Effector CD8-positive, alpha-beta T cell (primary cell): ENCODE measurements at places on chromosomes 7 and 10.

DNA sequence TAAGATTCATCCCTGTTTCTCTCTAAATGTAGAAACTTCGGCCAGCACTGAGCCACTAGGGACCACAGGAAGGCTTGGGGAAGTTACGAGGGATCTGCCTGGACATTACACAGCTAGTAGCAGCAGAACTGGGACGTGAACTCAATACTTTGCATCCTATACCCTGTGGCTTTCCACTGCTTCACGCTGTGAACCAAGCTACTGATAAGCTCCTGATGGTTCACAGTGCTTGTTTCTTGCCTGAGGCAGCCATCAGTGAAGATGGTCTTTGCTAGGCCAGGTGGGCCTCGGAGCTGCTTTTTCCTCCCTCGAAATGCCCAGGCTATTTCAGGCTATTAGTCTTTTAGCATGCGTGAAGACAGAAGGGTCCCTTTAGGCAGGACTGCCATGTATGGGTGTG lies 132.7 kb downstream of the SH3PXD2A start:
- no peak for DNase-seq

DNA sequence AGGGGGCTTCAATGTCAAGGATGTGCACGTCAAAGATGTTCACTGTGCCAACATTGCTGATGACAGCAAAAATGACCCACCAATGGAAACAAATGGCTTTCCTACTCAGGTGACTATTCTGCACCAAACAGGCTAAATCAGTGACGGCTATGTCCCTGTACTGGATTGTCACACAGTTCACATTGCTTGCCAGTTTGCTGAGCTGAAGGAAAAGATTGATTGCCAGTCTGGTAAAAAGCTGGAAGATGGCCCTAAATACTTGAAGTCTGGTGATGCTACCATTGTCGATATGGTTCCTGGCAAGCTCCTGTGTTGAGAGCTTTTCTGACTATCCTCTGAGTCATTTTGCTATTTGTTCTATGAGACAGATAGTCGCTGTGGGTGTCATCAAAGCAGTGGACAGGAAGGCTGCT lies 202.2 kb upstream of the ETV1 start:
- no peak for DNase-seq

GRCh38 chr7:19161671-19162070 lies 16.4 kb upstream of the FERD3L start:
- no peak for DNase-seq

GRCh38 chr7:142111499-142111898 lies at the start of gene MGAM2:
TSS of gene MGAM2 (plus strand) at chr7:142111718. CDS start at chr7:142116874, 5,156 bp downstream.
- no peak for DNase-seq

GRCh38 chr7:93245525-93246432 lies 13.6 kb downstream of the VPS50 start:
- no peak for DNase-seq

DNA sequence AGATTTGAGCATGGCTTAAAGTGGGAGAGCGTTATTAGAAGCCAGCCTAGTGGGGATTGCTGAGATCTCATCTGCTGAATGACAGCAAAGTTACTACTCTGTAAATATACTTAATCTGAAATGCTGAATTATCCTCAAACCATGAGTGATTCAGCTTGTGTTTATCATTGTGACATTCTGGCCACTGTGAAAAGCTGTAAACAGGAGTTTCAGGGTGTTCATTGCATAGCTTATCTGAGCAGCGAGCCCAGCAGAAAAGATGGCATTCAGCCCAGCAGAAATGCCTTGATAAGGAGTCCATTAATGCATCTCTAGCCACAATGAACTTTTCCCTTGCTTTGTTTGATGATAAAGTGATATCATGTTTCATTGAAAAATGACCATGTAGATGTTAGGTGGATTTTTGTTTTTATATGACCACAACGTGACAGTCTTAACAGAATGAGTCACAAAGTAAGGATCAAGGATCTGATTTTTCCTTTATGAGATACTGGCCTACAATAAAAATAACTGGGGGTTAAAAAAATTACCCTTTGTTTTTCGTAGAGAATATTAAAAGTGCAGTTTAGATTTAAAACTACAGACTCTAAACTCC lies 7.8 kb downstream of the TES start:
- DNase-seq = no peak

DNA sequence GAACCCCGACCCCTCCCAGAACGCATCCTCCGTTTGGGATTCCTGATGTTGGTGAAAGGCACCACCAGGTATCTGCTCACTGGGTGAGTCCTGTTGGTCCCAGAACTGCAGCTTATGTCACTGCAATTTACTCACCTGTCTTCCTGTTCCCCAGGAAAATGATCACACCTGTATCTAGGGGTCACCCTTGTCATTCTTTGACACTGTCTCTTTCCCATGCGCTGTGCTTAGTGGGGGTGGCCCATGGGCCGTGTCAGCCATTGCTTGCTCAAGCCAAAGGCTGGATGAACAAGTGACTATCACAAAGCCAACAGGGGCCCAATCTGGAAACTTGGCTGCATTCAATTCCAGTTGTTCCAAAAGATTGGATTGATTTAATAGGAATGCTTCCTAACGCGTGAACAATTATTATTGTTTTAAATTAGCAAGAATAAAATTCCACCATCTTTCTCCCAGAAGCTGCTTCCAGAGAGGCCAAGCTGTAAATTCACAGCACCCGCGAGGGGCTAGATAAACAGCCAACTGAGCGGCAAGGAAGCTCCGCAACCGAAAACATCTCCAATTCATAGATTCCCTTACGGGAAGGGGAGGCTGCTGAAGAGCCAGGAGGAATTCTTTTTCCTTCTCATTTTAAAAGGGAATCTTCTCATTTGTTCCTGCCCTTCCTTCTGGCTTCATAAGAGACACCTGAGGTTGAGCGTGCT lies 134.8 kb upstream of the ZMIZ1 start:
- no peak for DNase-seq

GRCh38 chr7:41847606-41848005 lies 144.7 kb upstream of the INHBA start:
- no peak for DNase-seq

DNA sequence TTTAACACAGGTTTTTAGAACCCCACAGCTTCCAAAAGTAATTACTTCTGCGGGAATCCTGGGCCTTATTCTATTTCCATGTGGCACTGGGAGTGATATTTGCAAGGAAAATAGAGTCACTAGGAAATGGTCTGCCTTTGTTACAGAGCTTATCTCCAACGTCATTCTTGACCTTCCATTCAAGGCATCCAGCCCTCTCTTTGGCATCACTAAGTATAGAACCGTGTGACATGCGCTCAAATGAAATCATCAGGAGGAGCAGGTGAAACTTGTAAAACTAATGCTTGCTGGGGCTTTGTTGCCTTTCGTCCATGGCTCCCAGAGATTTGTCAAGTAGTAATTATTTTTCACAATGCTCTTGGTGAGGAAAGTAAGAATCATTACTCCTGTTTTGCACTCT lies 73.4 kb downstream of the PAPSS2 start:
- DNase-seq = no peak

DNA sequence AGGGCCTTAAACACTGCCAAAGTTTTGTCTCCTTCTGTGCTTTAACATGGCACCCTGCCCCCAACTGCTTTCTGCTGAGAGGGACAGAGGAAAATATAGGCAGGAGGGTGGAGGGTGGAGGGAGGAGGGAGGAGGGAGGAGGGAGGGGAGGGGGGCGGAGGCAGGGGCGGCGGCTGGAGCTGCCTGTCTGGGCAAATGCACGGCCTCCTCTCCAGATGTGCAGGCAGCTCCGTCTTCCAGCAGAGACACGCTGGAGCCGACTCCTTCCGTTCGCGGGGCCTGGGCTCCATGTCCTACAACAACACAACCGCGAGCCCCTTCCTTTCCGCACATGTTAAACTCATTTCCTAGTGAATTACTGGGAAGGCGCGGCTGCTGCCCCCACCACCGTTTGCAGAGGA lies 14.2 kb downstream of the EBF3 start:
- DNase-seq = no peak

- DNase-seq = no peak
Observed at GRCh38 chr10:113753020-113753692, 1.7 kb downstream of the PLEKHS1 start.

- DNase-seq = no peak
Observed at GRCh38 chr7:80480566-80480965, 31.3 kb downstream of the GNAT3 start.

DNA sequence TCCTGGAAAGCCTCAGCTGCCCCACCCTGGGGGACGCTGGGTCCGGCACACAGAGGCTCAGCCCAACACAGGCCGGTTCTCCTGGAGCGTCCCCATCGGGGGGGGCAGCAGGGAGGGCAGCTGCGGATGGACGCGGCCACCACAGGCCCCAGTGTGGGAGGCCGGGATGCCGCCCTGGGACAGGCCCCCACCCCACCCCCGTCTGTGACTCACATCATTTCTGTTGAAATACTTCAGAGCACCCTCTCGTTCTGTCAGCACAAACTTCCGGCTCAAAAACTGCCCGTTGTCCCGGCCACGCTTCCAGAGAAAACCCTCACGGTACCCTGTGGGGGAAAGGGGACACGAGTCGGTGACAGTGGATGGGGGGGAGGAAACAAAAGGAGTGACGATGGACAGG lies 28.5 kb downstream of the GET4 start:
- DNase-seq = no peak

GRCh38 chr10:114337510-114338462 lies 66.5 kb downstream of the AFAP1L2 start:
- no peak for DNase-seq

DNA sequence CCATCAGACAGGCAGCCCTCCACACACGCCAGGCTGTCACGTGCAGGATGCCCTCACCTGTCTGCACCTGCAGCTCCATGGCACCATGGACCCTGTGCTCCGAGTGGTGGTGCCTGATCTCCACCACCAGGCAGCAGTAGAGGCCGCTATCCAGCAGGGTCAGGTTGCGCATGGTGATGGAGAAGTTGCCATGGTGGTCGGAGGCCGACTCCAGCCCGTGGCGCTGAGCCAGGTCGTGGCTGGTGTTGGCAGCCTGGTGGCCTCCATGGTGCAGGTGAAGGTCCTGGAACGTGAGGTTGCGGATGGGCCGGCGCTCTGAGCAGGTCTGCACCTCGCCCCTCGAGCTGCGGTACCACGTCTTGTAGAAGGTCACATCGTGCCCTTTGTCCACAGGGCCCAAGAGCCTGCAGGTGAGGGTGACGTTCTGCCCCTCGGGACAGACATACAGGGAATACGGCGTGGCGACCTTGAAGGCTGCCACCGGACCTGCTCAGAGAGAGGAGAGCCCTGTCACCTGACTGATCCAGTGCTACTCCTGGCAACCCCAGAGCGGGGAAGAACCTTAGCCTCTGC lies 11.7 kb downstream of the VSIR start:
- DNase-seq = no peak

DNA sequence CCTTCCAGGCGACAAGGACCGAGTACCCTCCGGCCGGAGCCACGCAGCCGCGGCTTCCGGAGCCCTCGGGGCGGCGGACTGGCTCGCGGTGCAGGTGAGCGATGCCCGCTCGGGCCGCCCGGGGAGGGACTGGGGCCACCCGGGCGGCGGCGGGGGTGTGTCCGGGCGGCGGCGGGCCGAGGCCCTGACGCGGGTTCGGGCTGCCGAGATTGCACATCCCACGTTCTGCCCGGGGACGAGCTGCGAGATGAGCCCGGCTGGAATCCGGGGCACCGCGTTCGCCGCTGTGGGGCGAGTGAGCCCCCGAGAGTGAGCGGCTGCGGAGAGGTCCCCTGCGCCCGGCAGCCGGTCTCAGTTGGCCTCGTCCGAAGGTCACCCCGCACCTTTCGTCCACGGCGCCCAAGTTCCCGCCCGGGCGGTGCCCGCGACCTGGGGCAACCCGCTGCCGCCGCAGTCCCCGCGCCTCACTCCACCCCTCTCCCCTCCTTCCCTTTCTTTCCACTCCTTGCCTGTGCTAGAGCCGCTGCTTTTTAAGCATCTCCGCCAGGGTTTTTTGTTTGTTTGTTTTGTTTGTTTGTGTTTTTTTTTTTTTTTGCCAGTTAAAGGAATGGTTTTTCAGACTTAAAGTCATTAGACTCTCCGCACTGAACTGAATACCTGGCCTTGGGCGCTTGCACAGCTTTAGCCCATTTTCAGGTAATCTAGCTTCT lies 515 bp downstream of the RALA start:
- no peak for DNase-seq

DNA sequence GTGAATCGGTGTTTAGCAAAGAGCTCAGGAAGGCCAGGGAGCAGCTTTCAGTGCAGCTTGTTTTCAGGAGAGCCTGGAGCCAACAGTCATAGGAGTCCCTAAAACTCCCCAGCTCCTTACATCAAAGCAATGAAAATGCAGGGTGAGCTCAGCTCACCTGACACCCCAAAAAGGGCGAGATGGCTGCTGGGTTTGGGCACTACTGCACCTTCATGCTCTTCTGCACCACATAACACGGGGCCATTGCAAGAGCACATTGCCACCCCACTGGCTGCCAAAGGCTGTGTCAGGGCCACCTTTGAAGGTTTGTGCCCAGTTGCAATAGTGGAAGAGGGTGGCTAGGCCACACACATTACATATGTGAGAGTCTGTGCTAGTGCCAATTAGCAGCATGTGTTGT lies 25.0 kb upstream of the FRMD4A start:
- no peak for DNase-seq

GRCh38 chr10:131094527-131095312 lies 216.8 kb downstream of the TCERG1L start:
- no peak for DNase-seq

DNA sequence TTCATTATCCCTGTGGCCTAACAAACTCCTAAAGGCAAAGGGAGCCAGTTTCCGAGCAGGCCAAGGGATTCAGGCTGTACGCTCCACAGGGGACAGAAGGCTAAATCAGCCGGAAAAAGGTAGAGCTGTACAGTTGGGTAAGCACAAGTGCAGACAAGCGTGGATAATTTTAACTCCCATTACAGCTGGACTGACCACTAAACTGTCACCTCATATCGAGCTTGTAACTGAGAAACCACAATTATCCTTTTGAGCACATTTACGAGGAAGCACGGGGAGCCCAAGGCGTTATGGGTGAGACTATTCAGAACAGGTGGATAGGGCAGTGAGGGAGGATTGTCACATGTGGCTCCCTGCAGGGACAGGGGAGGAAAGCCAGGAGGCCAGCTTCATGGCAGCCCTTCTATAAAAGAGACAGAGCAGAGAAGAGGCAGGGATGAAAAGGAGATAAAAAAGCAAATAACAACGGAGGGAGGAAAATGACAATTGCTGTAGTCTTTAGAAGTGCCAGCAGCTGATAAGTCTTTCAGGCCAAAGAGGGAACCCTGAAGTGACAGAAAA lies 288.0 kb downstream of the FGFR2 start:
- DNase-seq = no peak

- no peak for DNase-seq
Observed at GRCh38 chr10:87928996-87929395, 65.6 kb downstream of the PTEN start.

- no peak for DNase-seq
Observed at GRCh38 chr7:18693406-18693805, 197.9 kb downstream of the HDAC9 start.
